ENCODE measurements at places on chromosomes 5 and 9.

DNA sequence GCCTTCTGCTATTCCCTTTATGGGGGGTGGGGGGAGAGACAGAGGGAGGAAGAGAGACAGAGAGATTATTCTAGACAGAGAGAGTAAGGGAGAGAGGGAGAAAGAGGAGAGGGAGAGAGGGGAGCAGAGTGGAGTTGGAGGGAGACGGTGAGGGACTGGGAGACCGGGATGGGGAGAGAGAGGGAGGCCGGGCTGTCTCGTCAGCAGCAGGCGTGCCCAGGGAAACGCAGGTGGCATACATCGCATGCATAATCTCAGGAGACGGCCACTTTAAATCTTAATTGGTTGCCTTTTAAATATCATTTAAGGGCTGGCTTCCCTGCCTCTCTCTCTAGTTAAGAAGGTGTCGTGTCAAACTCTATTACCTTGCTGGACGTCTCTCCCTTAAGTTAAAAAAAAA lies 8.4 kb downstream of the IRX4 start:
- no peak for DNase-seq

DNA sequence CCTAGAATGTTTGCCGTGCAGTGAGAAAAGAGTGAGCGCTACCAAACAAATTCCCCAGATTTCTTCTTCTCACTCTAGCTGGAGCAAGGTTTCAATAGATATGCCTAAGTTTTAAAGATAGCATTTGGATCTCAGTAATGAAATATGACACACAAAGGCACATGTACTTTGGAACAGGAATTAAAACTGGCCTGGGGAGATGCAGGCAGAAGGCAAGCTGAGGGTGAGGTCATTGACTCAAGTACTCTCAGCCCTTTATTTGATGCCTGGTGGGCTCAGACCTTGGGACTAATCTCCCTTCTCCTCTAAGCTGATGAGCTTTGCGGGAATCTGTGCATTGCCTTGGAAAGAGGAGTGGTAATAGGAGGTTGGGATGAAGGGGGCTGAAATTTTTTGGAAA lies 323.3 kb upstream of the SLC30A5 start:
- no peak for DNase-seq

DNA sequence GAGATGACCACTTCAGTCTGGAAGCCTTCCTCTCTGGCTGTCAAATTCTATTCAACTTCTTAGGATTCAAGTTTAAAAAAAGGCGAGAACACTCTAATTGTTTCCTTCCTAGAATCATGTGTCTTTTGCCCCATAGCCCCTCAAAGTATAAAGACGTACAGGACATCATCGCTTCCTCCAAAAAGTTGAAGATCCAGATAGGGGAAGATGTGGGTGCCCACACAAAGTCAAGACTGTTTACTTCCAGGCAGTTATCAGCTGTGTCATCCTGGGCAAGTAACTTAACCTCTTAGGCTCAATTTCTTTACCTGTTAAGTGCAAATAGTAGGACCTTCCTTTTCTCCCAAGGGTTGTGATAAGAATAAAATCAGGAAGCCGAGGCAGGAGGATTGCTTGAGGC lies 40.1 kb downstream of the PPARGC1B start:
- no peak for DNase-seq

- DNase-seq: no peak
Measured at GRCh38 chr5:109003928-109004327, 256.2 kb downstream of the FER start.

DNA sequence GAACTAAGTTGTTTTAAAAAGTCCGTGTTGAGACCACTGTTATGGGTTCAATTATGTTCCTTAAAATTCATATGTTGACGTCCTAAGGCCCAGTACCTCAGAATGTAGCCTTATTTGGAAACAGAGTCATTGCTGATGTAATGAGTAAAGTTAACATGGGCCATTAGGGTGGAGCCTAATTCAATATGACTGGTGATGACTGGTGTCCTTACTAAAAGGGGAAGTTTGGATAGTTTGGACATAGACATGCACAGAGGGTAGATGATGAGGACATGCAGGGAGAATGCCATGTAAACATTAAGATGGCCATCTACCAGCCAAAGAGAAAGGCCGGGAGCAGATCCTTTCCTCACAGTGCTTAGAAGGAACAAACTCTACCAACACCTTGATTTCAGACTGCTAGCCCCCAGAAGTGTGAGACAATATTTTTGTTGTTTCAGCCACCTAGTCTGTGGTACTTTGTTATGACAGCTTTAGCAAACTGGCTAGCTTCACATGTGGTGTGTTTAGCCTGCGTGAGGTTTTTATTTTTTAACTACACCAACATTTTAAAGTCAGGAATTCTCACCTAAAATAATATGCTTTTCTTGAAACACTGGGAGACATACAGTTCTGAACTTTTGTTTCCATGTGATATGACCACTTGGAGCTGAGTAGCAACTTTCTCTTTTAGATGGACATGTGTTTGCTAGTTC lies 135.3 kb downstream of the YIPF5 start:
- DNase-seq: no peak

DNA sequence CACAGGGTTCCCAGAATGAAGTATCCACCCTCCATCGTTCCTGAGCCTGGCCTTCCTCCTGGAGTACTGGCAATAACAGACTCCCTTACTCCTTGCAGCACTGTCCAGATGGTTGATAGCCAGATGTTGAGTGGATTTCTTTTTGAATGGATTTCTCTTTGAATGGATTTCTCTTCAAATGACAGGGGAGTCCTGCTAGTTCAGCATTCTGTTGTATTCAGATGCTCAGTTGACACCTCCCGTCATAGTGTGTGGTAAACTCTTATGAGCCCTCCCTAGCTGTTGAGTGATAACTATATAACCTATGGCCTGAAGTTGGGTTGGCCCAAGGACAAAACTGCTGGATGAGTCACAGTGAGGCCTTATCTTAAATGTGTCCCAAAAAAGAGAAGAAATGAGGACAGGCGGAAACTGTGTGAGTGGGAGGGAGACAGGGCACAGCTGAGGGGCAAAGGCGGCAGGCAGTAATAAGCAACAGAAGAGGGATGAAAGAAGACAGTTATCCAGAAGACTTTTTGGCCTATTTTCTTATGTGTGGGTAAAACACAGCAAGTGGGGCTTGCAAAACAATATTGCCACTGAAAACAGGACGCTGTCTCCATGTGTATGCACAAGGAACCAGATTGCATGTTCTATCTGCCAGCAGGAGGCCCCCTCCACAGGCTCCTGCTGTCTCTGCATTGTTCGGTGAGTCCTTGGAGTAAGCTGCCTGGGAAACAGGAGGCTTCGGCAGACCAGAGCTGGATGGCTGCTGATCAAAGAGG lies 209.5 kb upstream of the S1PR3 start:
- DNase-seq: no peak

DNA sequence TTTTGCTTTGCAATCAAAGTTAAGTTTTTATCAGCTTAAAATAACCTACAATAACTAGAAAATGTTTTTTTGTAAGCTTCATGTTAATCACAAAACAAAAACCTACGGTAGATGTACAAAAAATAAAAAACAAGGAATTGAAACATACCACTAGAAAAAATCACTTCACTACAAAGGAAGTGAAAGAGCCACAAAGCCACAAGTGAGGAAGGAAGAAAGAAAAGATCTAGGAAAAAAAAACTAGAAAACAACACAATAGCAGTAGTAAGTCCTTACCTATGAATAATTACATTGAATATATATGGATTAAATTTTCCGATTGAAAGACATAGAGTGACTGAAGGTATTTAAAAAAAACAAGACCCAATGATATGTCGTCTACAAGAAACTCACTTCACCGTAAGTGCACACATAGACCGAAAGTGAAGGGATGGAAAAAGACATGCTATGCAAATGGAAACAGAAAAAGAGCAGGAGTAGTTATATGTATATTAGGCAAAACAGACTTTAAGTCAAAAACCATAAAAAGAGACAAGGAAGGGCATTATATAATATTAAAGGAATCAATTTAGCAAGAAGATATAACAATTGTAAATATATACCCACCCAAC lies 13.4 kb upstream of the ZDHHC21 start:
- no peak for DNase-seq

GRCh38 chr5:154782326-154782725 lies 27.1 kb downstream of the LARP1 start:
- no peak for DNase-seq

DNA sequence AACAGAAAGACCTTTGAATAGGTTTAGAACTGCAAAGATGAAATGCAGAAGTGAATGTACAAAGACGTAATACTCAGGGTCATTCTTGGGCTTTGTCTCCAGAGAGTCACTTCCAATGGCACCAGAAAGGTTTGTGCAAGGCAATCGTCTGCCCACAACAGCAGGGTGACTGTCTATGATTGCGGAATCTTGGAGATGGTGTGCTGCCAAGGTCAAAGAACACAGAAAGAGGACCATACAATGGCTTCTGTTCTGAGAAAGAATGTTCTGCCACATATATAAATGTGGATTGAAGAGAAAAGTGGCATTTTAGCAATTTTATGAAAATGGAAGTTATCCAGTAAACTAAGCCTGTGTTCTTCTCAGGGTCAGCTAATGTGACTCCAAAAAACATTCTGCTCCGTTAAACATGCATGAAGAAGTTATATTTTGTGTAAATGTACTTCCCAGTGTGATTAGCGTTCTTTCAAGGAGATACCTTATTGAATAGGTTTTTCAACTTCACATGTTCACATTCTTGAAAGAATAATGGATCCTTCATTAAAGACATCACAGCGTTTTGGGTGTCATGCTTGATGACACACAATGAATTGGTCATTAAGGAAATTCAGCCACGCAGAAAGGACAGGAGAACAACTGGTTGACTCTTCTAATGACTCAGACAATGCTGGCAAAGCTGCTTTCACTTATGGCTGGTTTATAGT lies 73.4 kb upstream of the CDH6 start:
- DNase-seq: no peak

- no peak for DNase-seq
Measured at GRCh38 chr9:84371737-84372136, 31.2 kb upstream of the SLC28A3 start.

DNA sequence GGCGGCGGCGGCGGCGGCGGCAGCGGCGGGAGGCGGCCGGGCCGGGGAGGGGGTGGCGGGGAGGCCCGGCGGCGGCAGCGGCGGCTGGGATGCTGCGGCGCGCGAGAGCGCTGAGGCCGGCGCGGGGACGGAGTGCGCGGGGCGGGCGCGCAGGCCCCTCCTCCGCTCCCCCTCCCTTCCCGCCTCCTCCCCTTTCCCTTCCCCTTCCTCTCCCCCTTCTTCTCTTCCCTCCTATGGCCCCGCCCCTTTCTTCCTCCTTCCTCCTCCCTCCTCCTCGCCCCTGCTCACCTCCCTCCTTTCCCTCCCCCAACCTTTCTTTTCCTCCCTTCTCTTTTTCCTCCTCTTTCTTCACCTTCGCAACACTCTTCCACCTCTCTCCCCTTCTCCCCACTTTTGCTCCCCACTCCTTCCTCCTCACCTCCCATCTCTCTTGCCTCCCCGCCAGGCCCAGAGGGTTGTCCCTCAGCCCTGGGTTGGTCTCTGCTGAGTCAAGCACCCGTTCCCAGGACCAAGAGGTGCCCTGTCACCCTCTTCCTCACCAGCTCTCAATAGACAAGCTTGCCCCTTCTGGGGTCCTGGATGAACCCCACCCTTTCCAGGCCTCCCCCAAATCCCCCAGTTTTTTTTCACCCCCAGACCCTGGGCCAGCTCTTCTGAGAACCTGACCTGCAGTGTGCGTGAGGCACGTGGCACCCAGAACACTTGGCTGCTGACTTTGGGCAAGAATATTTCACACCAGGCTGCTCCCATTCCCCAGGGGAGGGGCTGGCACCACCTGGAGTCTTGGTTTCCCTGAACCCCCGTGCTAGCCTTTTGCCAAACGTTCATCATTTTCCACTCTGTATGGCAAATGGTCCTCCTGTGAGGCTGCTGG lies at the start of gene SEMA4D:
Gene SEMA4D (minus strand): TSS at position 136 of the 874 bp plus-strand sequence. CDS start 92,657 bp downstream, outside the sequence.
- DNase-seq: no peak

DNA sequence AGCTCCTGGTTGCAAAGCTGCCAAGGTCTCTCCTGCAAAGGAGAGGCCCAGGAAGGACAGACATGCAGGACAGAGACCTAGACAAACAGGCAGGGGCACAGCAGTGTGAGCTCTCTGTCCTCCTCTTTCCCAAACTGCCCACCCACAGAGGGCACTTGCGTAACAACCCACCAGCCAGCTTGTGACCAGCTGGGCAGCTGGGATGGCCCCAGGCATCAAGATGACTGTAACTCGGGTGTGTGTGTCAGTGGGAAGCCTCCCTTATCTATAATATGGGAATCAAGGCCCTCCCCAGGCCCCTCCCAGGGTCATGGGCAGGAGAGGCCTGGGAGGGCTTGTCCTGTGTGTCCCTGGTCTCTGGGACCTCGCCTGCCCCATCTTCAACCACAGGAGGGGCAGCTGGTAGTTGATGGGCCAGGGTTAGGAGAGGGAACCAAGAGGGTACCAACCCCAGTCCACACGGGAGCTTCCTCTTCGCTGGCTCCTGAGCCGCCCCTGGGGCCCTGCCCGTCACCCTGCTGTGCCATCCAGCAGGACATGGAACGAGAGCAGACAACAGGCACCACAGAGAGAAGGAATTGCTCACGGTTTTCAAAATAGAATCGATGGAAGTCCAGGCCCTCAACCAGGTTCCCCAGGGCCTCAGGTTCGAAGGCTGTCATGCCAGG lies 37.9 kb downstream of the SLC6A7 start:
- no peak for DNase-seq

DNA sequence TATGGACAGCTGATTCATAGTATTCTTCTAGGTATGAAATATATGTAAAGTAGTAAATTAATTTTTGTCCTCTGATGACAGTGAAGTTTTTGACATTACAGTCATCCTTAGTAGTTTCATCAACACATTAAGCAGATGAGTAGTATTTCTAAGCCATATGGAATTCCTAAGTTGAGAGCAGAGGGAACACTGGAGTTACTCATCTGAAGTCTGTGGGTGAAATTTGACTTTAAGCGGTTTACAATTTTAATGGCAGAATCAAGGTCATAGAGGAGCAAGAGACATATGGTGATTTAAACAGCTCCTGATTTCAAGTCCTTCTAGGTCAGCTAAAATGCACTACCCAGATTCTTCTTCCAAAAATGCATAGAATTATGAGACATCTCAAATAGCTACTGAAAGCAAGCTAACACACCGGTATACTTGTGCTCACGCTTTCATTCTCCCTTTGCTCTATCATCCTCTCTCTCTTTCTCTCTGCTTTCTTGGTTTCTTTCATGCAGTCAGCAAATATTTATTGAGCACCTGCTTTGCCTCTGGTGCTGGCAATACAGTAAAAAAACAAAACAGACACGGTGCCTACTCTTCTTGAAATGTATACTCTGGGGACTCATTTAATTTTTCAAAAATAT lies 235.9 kb downstream of the FER start:
- DNase-seq: no peak

DNA sequence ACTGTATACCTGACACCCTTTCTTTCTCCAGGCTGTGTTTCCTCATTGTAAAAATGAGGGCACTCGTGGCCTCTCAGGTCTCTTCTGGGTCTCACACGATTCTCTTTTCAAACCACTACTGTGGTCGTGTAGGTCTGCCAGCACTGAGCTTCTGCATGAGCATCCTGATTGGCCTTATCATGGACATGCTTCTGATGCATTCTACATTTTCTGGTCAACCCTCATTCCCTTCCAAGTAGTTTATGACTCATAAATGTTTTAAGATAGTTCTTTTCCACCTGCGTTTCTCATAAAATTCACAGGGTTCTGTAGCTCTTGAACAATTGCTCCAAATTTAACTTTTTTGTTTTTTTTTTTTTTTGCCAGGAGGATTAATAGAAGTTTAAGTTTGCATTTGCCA lies 294.8 kb downstream of the KCTD16 start:
- DNase-seq: no peak

GRCh38 chr5:138605254-138605972 lies 30.2 kb upstream of the HSPA9 start:
- no peak for DNase-seq
